ENCODE measurements at places on chromosomes 11 and 22.

DNA sequence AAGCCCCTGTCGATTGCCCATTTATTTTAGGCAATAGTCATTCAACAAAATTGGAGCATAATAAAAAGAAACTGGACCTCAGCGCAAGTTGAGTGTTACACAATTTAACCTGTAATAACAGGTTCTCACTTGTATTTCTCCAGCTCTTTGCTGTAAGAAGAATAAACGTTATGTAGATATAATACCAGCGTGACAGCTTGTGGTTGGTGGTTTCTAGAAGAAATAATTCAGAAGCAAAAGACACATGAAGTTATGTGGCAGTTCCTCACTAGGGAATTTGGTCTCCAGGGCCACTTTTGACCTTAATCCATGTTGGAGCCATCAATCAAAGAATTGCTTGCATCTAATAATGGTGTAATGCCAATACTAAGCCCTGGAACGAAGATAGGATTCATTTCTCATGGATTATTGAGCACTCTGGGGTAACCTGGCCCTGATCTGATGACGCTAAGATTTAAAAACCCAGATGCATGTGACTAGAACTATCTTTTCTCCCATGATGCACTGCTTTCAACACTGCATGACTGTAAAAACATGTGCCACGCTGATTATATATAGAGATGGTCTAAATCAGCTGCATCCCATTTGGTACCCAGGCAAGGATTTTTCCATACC lies 129.7 kb upstream of the LDLRAD3 start:
- no peak for DNase-seq

GRCh38 chr11:35496416-35496815 lies 29.0 kb downstream of the PAMR1 start:
- DNase-seq, result no peak

DNA sequence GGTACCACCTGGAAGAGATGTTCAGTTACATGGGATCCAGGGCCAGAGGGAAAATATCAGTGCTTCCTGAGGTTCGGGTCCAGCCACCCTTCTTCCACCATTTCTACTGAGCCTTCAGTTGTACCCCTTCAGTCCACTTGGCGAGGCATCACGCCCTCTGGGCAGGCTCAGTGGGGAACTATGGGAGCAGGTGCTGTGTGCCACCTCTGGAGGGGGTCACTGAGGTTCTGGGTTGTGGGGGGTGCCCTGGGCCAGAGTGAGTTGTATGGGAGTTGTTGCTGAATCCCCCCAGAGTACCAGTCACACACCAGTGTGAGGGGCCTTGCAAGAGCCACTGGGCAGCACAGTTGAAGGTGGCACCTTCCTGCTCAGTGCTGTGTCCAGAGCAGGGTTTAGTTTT lies 2.7 kb upstream of the SREBF2 start:
- DNase-seq, result no peak

DNA sequence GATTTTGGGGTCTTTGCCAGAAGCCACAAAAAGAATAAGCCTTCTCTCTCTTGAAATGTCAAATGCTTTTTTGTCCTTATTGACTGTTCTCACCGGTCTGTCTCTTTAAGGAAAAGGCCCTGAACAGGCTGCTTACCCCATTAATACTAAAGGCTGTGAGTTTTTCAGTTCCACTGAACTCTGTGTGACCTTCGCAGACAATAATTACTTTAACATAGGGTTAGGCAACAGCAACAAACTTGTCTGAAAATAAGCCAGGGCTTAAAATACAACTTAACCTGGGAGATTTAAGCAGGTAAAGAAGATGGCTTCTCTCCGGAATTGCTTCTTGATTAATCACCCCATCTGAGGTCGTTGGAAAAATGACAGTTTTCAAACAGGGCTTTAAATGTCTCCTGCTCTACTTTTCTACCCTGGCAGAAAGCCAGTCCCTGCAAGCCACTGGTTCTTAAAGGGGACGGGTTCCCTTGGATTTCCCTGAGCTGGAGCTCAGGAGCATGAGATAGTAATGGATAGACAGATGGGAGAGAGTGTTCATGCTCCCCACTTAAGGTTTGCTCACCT lies 69.4 kb downstream of the ARL14EP start:
- no peak for DNase-seq

GRCh38 chr11:15278128-15278527 lies 163.4 kb downstream of the INSC start:
- DNase-seq, result no peak

DNA sequence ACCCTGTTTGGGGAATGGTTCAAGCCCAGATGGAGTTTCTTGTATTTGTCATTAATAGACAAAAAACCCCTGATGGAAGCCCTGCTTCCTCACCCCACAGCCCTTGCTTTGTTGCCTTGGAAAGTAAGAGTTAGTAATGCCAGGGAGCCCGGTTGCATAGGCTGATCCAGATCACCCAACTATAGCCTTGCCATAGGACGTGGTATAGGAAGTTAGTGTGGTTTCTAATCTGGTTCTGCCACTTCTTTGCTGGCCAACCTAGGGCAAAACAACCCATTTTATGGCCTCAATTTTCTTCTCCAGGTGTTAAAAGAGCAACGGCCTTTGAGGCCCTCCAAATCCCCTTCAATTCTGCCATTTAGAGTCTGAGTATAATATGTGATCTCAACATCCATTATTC lies 97.9 kb downstream of the STIM1 start:
- DNase-seq, result no peak

DNA sequence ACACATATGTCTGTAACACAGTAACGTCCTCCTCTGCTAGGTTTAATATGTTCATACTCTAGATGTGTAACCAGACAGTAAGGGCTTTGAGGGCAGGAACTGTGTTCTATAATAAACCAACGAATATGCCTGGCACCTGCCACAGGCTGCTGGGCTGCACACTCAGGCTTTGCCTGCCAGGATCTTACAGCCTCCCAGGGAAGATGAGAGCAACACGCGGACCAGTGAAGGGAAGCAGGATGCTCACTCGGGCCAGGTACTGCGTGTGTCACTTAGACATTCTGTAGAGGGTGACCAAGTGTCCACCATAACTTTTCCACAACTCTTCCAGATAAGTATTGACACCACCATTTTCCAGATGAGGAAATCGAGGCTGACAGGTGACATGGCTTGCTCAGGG lies 21.7 kb upstream of the BAIAP2L2 start:
- no peak for DNase-seq

DNA sequence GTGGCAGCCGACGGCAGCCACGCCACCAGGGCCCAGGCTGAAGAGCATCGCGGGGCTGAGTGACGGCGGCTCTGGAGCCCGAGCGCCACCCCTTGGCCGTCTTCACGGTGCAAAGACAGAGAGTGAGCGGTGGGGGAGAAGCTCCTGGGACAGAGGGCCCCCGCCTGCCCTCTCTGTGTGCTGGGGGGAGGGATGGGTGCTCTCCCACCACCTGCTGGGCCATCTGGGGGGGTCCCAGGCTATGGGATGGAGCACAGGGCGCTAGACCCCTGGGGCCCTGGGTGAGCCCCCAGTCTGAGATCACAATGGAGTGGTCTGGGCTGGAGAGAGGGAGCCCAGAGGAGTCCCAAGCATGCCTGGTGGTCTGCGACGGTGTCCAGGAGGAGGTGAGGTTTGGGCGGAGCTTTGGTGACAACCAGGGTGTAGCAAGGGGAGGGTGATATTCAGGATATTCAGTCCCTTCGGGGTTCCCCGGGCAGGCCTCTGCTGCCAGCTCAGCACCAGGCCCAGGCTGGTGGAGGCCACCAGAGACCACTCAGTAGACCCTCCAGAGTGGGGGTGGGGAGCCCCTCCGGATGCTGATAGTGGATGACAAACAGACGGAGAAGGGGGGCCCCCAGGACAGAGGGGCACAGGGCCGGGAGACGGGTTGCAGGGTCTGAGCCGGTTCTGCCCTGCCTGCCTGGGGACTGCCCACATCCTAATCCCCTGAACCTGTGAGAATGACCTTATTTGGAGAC lies 78.1 kb upstream of the PRR5 start:
- peak; percentile 20 for DNase-seq

DNA sequence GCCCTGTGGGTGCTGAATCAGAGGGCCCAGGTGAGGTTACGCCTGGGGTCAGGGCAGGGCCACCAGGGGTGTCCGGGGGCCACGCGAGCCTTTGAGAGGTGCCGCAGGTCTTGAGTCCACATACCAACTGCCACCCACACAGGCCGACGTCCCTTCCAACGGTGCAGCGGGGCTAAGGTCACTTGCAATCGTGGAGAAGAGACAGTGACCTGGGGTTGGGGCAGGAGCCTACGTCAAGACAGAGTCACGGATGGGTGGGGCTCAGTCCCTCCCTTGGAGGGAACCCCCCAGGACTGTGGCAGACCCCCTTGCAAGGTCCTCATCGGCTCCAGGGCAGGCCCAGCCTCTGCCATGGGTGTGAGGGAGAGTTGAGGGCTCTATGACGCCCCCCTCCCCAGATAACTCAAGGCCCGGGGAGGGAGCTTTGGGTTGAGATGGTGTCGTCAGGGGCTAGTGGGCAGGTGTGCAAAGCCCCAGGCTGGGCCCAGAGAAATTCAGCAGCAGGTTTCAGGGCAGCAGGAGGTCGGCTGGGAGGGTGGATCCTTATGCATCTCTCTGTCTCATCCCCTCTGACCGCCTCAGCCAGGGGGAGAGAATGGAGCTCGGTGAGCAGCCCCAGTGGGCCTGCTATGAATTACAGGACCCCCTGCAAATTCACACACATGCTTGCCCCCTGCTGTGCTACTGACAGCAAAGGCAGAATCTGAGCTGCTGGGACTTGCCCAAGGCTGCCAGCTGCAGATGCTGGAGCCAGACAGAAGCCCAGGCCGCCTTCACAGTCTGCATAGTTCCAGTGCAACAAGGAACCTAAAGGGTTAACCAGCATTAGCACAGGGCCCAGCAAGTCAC lies 60.0 kb downstream of the MYEOV start:
- no peak for DNase-seq

DNA sequence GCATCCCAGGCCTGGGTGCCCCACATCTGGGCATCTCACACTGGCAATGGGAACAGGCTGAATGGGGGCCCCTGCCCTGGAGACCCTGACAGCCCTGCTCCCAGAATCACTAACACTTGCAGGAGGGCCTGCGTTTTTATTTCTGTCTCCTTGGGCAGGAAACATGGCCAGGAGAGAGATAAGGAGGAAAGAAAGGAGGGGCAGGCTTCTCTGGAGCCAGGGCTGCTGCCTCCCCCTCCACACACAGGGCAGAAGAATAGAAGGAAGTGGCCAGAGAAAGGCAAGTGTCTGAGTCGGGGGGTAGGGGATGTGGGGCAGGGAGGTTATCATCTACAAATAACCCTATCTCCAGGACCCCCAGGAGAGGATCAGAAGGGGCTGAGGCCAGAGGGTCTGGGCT lies 25.5 kb upstream of the TSPAN18 start:
- no peak for DNase-seq

DNA sequence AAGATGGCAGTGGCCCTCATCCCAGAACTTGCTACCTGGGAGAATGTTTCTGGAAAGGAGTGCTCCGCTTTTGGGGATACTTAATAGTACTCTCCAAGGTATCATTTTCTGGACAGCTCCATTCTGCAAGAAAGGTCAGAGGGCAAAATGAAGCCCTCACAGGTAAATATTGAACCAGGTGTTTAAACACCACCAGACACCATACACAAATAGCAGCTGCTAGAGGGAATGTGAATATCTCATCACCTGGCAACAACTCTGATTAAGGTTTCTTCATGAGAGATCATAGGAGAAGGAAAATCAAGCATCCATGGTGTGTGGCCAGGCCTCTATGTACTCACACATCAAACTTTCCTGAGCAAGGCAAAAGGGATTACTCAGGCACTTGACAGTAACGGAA lies 226.1 kb upstream of the FAT3 start:
- DNase-seq, result peak; percentile 75

DNA sequence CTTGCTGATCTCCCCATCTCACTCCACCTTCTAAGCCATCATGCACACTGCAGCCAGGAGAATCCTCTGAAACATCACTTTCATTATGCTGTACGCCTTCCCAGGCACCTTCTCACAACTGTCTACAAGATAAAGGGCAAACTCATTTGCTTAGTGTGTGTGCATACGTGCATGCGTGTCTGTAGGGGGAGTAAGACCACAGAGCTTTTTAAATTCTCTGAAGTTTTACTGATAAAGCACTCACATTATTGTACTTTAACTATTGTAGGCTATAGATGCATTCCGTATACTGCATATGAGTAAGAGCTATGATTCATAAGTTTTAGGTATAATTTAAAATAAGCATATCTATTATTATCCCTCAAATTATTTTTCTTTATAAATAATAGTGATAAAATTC lies 15.3 kb upstream of the ANKK1 start:
- DNase-seq, result no peak

DNA sequence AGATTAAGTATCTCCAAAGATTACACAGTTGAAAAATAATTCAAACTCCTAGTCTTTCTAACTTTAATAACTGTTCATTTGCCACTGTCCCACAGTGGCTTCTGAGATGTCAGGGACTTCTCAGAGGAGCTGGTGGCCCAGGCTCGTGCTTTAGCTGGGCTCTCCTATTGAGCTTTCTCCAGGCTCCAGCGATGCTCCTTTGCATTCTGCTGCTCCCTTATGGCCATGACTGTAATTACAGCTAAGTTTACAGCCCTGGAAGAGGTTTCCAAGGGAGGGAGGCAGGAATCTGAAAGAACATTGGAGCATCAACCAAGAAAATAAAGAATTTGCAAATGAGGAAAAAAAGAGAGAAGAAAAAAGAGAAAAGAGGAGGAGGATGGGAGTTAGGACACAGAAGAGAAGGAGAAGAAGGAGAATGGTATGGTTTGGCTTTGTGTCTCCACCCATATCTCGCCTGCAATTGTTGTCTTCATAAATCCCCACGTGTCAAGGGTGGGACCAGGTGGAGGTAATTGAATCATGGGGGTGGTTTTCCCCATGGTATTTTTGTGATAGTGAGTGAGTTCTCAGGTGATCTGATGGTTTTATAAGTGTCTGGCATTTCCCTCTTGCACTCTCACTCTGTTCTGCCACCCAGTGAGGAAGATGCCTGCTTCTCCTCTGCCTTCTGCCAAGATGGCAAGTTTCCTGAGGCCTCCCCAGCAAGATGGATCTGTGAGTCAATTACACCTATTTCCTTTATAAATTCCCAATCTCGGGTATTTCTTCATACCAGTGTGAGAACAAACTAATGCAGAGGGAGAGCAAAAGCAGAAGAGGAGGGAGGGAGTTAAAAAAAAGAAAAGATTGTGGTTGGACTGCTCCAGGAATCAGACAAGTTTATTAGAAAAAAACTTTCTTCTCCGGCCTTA lies 857.0 kb downstream of the KCNA4 start:
- peak; percentile 51 for DNase-seq

- DNase-seq, result no peak
These were observed 182.8 kb downstream of the FAM76B start for GRCh38 chr11:95606824-95607223.

DNA sequence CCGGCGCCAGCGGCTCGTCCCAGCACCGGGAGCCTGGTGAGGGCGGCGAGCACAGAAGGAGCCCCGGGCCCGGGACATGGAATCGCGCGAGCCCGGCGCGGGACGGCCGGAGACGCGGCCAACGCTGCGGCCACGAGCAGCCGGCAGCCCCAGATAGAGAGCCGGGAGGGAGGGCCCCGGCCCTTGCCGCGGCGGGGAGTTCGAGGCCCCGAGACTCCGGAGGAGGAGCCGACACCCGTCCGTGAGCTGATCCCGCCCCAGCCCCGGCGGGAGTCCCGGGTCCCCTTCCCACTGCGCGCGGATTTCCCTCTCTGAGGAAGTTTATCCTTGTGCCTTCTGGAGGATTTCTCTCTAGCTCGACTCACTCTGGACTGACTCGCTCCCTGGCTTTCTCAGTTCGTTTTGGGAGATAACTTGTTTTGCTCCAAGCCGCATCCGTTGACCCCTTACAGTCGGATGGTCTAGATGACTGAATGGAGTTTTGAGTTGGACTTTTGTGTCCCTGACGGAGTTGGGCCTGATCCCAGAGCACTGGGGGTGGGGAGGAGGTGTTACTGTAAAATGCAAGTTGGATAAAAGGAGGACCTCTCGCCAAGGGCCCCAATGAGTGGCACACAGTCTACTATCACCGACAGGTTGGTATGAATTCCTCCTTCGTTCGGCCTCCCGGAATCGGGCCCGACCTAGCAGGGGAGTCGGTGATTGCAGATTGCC lies 585 bp downstream of the ARHGEF12 start:
- no peak for DNase-seq

Measured in COR-L47 (cell line).